ENCODE measurements at places on chromosomes 7 and 10.

GRCh38 chr10:100130831-100131230, 49.2 kb upstream of the CPN1 start:
- DNase-seq = no peak

DNA sequence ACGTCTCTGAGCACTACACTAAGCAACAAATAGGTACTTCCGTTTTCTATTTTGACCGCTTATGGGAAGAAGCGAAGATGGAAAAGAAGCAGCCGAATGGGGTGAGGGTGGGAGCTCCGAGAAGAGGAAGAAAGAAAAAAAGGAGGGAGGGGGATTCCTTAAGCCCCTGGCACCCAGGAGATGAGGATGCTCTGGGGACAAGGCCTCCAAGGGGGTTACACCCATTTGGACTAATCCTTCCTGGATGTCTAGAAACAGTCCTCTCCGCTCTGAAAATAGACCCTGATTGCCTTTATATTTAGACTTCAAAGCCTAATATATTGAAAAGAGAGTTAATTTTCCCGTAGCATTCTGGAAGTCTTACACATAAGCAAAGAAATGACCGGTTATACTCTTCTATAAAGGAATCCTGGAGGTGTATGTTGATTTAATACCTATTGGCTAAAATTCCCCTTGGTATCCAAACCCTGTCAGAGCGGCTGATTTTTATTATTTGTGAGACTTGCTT, 676 bp upstream of the HTR7 start:
- DNase-seq = no peak

DNA sequence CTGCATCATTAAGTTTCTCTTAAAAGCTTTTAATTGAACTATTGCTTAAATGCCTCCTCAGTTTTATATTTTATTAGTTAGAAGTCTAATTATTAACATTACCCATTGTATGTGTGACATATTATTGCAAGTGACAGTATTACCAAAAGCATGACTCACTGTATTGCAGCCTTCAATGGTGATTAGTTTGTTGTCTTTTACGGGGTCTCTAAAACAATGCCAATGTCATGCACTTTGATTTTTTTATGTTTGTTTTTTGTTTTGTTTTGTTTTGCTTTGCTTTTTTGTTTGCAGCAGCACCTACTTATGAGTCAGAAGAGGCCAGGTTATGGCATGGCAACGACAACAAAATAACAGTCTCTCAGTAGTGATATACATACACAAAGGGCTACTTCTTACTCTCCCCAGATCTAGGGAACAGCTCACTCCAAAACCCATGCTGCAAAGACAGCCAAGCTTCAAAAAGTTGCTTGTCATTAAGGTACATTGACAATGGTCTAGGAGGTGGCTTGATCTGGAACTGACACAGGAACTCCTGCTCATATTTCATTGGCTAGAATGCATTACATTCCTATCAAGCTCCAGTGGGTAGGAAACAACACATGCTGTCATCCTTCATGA, 293.7 kb upstream of the POM121L12 start:
- no peak for DNase-seq

DNA sequence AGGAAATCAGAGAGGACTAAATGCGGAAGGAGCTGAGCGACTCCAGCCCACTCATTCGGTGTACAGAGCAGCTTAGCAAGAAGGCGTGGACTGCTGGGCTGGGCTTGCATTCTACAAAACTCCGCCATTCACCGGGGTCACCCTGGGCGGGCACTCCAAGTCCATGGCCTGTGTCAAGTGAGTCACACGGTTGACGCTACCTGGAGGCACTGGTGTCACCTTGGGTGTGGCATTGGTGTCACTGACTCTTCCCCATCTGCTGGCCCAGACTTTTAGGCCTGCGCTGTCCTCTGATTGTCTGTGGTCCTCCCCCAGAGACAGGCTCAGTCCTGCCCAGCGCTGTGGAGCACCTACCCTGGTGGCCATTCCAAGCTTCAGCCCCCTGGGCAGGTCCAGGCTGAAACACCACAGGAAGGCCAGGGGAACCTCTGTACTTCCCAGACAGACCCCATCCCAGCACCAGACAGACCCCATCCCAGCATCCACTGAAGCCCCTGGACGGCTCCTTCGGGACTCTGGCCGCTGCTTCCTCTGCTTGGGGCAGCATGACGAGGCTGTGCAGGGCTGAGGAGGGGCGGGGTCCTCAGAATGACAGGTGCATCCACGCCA, 30.6 kb upstream of the CNPY1 start:
- no peak for DNase-seq

DNA sequence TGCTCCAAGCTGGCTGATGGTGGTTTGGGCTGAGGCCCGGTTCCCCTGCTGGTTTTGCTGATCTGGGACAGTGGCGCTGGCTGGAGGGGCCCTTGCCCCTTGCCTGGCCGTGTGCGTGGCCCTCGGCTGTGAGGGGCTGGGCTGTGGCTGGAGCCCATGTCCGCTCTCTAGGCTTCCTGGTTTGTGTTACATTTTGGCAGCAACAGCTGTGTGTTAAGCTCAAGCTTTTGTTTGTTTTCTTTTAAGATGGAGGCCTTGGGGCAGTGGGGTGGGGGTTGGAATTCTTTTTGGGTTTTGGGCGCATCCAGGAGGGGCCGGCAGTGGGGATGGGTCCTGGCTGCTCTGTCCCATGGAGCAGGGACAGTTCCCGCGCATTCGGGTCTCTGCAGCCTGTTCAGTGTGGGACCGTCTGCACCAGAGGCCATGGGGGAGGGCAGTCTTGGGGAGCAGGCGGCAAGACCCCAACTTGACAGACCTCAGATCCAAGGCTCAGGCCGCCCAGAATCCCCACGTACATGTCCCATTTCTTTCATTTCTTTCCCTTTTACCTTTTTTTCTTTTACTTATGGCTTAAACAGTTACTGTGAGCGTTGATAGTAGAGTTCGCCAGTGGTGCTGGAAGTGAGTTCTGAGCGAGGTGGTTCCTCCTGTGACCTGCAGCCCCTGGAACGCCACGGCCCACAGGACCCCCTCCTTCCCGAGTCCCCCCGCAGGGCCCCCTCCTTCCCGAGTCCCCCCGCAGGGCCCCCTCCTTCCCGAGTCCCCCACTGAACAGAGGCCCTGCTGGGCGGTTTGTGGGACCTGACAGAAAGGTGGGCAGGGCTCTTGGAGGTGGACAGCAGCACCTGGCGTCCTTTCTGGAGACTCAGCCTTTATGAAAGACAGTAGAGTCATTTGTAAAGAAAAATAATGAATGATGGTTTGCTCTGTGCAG, 75.3 kb downstream of the INPP5A start:
- no peak for DNase-seq

- peak; percentile 64 for DNase-seq
Measured at GRCh38 chr7:142357953-142358520, 100.2 kb upstream of the PRSS58 start.

- DNase-seq = peak; percentile 74
Measured at GRCh38 chr7:158957921-158958491, 101.6 kb downstream of the DYNC2I1 start.

- no peak for DNase-seq
Measured at GRCh38 chr7:39415091-39415787, 151.0 kb upstream of the YAE1 start.

DNA sequence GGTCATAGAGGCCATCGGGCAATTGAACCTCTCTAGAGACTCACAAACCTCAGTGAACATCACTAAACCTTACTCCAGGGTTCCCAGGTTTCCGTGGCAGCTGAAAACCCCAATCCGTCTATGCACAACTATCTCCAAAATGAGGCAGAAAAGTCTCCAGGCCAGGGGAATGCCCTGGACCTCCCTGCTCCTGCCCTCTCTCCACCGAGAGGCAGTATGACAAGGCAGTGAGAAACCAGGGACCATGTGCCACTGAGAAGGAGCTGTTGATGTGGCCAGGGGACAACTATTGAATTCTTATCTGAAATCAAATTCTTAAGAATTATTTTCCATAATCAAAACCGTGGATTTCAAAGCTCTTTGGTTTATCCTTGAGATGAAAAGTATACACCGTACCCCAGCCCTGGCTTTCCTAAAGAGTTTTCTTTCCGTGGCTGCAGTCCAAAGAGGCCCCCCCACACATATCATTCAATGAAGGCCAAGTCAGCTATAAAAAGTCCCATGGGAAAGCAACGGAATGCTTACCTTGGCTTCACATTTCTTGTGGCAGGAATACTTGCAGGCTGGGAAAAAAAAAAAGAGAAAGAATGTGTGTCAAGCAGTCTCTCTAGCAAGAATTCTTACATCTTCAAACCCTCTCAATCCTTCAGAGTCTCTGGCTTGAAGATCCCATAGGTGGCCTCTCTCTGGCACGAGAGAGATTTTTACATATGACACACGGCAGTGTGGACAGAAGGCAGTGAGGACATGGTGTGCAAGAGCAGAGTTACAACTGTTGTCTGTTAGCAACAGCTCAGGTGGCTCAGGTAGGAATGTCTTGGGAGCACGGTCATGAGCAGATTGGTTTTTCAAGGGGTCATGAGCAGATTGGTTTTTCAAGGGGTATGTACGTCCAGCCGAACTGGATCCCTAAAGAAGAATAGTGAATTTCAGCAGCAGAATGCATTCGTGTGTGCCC, 75.2 kb downstream of the TNS3 start:
- DNase-seq = no peak

- DNase-seq = no peak
Measured at GRCh38 chr7:136925556-136925955, 57.1 kb downstream of the CHRM2 start.

DNA sequence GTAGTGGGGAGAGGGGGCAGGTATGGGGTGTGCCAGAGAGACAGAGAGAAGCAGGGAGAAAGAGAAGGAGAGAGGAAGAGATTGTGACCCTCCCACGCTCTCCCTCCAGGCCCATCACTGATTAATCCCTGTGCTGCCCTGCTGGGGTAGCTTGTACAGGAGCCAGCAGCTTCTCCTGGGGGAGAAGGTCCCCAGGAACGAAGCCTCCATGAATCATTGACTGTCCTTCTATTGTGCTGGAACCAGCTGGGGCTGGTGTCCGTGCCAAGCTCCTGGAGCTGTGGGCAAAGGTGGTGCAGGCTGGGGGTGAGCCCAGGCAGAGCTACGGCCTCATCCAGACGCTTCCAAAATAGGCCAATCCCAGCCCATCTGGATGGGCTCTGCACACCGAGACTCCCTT, 20.9 kb downstream of the AQP1 start:
- DNase-seq = no peak

- no peak for DNase-seq
Measured at GRCh38 chr10:49300140-49300974, 1.4 kb downstream of the C10orf71 start.

DNA sequence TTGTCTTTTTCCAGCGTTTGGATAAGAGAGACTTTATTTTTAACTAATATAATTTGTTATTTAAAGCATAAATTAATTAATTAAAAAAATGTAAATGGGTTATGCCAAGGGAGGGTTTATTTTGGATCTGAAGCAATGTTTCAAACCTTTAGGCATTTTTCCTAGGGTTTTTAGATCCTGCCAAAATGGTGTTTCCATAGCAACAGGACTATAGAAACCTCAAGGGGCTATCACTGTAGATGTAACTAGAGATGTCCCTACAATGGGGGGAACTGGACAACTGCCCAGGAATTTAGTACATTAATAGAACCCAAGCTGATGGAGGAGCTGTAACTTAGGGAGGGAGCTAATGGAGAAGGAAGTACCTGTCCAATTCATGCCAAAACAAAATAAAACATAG, 57.3 kb downstream of the SLC39A12 start:
- DNase-seq = no peak

- DNase-seq = peak; percentile 15
Measured at GRCh38 chr10:47456079-47456785, 27.7 kb downstream of the ANXA8 start.

GRCh38 chr10:118017850-118018249, 28.9 kb downstream of the RAB11FIP2 start:
- peak; percentile 46 for DNase-seq

DNA sequence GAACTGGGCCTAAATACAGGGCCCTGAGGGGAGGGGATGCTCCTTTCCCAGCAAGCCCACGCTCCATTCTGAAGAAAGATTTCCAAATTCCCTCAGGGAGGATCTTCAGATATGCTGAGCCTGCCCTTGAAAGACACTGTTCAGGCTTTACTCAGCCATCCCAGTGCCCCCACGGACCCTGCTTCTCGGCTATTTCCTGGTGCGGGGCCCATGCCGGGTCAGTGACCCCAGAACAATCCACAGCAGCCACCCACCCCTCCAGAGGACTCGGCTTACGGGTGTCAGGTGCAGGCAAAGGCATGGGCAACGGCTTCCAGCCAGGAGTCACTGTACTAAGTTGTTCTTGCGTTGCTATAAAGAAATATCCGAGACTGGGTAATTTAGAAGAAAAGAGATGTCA, 137.1 kb downstream of the OAT start:
- no peak for DNase-seq

- DNase-seq = peak; percentile 11
Measured at GRCh38 chr7:76507723-76508406, 2.5 kb upstream of the UPK3B start.

GRCh38 chr7:98285157-98286092, 3.9 kb downstream of the BRI3 start:
- no peak for DNase-seq

DNA sequence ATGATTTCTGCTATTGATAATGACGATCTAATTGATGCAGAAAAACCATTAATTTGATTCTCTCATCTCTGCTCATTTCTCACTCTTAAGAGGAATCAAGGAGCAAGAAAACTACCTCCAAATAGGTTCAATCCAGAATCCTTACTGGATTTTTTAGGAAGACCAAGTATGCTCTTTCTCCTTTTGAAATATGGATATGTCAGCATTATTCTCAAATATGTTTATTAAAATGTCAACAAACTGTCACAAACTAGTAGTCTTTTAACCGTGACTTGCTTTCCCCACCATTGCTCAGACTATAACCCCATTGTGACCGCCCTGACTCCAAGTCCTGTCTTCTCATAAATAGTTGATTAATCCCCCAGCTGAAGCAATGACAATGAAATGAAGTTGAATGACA, 1.1 kb upstream of the ATOH7 start:
- no peak for DNase-seq

GRCh38 chr7:150397346-150398107, 18.4 kb downstream of the ZNF775 start:
- no peak for DNase-seq

GRCh38 chr10:80540618-80540980, 2.9 kb downstream of the SH2D4B start:
- no peak for DNase-seq

DNA sequence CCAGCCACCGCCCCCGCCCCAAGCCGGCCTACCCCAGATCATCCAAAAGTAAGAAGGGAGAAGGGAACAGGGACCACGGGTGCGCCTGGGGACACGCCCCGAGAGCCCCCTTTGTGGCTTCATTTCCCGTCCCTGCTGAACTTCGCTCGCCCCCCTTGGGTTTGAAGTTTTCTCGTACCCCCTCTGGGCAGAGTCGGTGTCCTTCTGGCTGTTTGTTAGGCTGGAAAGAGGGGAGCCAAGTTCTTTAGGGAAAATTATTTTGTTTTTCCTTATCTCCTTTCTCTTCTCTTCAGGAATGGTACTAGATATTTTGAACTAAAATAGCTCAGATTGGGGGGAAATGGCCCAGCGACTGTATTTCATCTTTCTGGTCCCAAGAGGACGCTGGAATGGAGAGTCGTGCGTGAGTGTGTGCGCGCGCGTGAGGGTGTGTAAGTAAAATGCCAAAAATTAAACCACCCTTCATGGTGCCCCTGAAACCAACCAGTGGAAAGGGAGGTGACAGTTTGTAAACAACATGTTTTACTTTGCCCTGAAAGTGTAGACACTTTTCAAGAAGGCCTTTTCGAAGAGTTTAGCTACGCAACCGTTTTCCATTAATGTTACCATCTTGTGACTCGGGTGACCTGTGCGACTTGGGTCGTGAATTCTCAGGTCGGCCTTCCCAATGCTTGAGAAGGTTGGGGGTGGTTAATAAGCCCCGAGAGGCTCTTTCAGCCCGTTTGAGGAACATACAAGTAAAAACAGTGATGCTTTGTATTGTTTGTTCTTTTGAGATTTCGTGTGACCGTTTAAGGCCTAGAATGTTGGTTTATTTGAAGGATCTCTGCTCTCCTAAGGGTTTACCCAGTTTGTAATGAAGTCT, 694 bp downstream of the RBM20 start:
- no peak for DNase-seq

- no peak for DNase-seq
Measured at GRCh38 chr10:34732926-34733325, 82.2 kb downstream of the PARD3 start.
